ENCODE measurements at places on chromosomes 5 and 9.

GRCh38 chr9:10250219-10250618 is 362.6 kb downstream of the PTPRD start:
- no peak for DNase-seq

- DNase-seq, result no peak
These were observed 566.6 kb upstream of the MEF2C start for GRCh38 chr5:89449392-89450148.

DNA sequence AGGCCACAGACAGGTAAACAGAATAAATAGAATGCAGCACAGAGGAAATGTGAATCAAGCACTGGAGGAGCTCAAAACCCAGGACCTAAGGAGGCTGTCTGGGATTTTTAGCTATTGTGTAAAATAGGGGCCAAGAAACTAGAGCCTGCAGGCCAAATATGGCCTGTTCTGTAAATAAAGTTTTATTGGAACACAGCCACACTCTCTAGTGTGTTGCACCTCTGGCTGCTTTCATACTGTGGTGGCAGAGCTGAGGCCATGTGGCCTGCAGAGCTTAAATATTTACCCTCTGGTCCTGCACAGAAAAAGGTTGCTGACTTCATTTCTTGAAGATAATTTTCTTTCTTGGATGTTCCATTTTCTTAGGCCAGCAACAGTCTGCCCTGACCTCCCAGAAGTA is 136.4 kb downstream of the WDR41 start:
- no peak for DNase-seq

- peak; percentile 62 for DNase-seq
These were observed 122.3 kb upstream of the RAI14 start for GRCh38 chr5:34533582-34534522.

- DNase-seq, result no peak
These were observed 301.8 kb upstream of the TRPC7 start for GRCh38 chr5:136666970-136667620.

DNA sequence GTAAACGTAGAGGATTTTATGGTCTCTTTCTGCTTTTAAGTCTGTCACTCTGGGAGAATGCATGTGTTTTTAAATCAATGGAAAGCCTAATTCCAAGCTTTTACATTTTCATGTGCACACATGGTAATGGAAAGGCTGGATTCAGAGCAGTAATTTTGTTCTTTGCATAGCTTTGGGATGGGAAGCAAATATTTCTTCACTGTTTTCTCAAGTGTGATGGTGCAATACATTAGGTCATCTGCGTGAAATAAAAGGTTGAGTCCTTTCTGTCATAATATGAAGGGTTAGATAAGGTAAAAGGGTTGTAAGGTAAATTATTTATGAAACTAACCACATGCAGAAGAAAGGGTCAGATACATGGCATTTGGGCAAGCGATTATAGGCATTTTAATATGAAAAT is 88.2 kb upstream of the NR3C1 start:
- no peak for DNase-seq

- DNase-seq, result peak; percentile 11
These were observed 253.1 kb downstream of the PDE4D start for GRCh38 chr5:59640411-59640810.

- DNase-seq, result no peak
These were observed 177.6 kb upstream of the MVB12B start for GRCh38 chr9:126148994-126149393.

GRCh38 chr5:141492168-141492885 is 3.4 kb downstream of the PCDHGC5 start:
- DNase-seq, result no peak

- DNase-seq, result no peak
These were observed 17.8 kb downstream of the PTBP3 start for GRCh38 chr9:112315331-112316257.

GRCh38 chr5:111074244-111074643 is 2.7 kb downstream of the TSLP start:
- no peak for DNase-seq

DNA sequence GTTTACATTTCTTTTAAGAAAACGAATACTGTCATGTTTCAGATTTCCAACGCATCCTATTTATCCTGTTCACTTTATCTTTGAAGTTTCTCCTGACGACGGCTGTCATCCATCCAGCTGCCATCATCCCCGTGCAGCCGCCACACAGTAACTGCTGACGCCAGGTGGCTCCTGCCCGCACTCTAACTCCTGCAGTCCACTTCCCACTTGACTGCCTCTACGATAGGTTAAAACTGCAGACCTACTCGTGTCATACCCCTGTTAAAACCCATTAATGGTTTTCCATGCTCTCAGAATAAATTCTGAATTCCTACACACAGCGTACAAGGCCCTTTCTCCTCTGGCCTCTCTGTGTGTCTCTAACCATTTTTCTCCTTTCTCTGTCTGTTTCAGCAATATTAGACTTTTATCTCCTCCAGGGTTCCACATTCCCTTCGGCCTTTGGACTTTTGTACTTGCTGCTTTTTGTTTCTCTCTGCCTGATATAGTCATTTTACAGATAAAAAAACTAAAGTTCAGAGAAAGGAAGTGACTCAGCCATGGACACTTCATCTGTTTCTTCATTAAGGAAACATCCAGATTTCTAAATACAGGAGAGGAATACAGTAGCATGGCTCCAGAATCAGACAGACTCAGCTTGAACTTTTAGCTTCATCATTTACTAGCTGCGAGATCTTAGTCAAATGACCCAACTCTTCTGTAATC is 84.9 kb downstream of the ADAMTS12 start:
- peak; percentile 63 for DNase-seq

DNA sequence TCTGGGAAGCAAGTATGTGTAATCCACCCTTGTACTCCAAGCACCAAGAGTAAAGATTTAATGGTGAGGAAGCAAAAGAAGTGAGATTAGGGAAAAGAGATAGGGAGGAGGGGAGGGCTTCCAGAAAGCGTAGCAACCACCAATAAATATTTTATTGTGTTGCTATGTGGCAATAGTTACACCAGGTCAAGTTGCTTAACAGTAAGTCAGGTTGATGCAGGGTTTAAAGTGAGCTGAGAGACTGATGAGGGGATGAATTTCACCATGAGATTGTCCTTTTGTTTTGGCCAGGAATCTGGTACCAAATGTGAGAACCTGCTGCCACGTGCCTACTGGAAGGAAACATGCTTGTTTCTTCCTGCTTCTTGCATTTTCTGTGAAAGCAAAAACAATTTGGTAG is 62.7 kb downstream of the PCSK5 start:
- no peak for DNase-seq

DNA sequence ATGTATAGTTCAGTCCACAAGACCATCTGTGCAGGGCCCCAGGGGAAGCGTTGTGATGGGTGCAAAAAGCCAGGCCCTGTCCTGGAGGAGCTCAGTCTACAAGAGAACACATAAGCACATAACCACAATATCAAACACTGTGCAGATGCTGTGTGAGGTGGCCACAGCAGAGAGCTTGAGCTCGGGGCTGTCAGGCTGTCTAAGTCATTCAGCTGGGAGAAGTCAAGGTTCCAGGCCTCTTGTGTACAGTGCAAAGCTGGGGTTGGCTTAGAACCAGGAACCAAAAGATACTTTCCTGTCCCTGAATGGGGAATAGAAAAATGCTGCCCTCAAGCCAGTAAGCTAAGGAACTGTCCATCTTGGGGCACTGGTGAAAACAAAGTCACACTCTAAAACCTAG is 75.0 kb downstream of the PRDM6 start:
- no peak for DNase-seq

DNA sequence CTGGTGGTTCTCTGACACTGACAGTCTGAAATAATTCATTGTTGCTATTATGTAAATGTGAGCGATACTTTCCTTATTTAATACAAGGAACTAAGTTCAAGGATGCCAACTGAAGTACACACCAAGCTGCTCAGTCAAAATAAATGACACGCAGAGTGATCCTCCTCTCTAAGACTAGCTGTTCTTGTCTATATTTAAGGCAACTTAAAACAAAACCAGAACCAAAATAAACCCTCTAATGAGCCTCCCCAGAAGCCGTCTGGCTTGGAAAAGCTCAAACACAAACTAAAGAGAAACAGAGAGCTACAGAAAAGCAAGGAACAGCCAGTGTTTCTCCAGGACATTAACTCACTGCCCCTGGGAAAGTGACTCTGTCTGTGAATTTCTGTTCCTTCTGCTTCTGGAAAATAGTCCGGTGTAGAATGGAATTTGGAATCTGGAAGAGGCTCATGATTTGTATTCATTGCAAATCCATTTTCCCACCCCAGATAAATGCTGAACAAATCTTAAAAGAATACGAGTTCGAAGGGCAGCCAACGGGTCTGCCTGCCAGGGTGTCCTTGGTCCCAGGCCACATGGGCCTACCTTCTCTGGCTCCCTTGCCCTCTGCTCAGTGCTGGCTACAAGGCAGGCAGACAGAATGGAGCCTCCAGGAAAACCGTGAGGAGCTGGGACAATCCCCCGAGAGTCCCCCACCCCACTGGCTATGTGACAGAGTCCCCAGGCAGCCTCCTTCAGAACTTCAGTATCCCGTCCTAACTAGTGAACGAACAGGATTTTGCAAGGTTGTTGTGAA is 14.8 kb downstream of the GGTA1 start:
- no peak for DNase-seq

- DNase-seq, result no peak
These were observed 18.9 kb upstream of the PFDN1 start for GRCh38 chr5:140321796-140322195.

DNA sequence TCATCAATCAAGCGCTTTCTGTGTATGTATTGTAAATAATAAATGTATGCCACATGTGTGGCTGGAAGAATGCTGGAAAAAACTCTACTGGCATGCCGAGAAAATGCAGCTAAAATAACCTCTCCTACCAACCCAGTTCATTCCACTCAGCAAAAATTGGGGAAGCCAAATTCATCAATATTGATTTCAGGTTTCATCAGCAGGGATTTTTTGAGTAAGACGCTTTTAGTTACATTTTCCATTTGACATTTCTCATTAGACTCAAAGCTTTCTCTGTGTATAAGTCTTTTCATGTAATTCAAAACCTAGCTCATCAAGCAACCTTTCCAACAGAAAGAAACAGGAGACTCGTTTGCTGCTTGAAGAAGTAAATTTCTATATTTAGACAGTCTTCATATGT is 338.1 kb downstream of the DMRT2 start:
- DNase-seq, result no peak

- DNase-seq, result peak; percentile 20
These were observed 911 bp upstream of the PIK3R1 start for GRCh38 chr5:68214482-68215207.

GRCh38 chr9:93141771-93142483 is 7.9 kb upstream of the NINJ1 start:
- no peak for DNase-seq

GRCh38 chr9:122930541-122931225 is 629 bp downstream of the ZBTB26 start:
- DNase-seq, result no peak

DNA sequence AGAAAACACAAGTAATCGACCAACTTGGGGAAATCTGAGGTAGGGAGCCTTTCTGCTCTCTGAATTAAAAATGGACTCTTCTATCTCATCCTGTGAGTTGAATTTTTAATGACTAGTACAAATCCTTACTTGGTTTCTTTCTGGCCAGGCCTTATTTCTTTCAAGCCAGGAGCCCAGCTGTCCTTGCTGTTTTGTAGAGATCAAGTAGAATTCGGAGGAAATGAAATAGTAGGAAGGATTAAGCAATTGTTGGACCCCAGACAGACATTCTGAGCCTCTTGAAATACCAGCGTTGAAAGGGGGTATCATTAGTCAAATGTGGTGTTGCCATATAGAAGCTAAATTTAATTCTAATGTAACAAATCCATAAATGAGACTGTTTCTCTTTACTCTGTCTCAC is 53.7 kb upstream of the SMIM15 start:
- DNase-seq, result no peak

DNA sequence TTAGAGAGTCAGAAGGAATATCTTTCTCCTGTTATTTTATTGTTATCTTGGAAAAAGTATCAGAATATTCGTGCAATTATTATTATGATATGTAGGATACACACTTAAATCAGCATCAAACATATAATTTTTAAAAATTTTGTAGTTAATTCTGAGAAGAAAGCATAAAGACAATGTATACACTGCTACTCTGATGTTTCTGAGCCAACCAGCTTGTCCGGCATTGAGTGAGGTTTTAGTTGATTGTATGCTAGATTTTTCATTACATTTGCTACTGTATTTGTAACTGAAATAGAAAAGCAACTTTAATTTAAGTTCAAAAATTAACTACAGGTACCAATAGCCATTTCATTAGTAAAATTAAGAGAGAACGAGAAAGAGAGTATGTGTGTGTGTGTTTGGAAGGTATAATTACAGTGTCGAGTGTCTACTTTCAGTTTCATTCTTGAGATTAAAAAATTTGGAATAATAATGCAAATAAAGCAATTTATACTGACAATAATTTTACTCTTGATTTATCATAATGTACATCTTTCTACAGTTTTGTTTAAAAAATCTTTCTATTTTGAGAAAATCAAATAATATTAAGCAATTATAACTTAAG is 160.4 kb upstream of the CDH12 start:
- DNase-seq, result no peak

- DNase-seq, result no peak
These were observed 2306.2 kb upstream of the ACO1 start for GRCh38 chr9:30078195-30078594.

GRCh38 chr5:52909192-52909591 is 80.0 kb upstream of the ITGA2 start:
- no peak for DNase-seq

- peak; percentile 50 for DNase-seq
These were observed 146.5 kb downstream of the PPP2R2B start for GRCh38 chr5:146731909-146732659.

GRCh38 chr9:131404581-131404980 is 10.7 kb downstream of the PRRC2B start:
- DNase-seq, result no peak

DNA sequence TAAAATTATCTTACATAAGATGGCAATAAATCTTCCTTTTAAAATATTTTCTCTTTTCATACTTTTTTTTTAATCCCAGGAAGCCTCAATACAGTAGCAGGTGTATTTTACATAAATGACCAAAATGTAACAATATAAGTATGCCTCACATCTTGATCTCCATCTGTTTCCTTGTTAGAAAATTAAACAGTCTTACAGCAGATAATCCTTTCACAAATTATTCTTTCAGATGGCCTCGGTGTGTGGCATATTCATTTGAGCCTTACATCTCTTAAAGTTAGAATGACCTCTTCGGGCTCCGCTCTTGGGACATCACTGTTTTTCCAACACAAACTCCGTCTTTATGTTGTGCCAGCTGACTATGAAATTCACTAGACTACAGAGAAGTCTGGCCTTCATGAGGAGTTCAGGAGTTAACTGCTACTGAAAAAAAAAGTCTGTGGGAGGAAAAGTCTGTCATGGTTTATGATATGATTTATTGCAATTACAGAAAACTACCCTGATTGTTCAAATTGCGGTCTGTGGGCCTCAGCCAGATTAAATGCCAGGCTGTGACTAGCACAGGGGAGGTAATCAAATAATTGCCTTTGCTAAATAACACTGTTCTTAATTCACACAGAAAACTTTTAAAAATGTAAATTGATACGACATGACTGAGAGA is 292.9 kb upstream of the PUM3 start:
- peak; percentile 17 for DNase-seq

Measured in GM03348 (cell line).